Activated CD4-positive, alpha-beta T cell treated with anti-CD3 and anti-CD28 coated beads, Interleukin-2, amount 10 ng/mL, durations not matched to agents 7 days and 5 days (primary cell): ENCODE measurements at places on chromosomes 2 and 18. TPM values are rescaled to one million over a fixed set of nuclear protein-coding genes. Genes with fewer than 3 reads are reported as not detected.

DNA sequence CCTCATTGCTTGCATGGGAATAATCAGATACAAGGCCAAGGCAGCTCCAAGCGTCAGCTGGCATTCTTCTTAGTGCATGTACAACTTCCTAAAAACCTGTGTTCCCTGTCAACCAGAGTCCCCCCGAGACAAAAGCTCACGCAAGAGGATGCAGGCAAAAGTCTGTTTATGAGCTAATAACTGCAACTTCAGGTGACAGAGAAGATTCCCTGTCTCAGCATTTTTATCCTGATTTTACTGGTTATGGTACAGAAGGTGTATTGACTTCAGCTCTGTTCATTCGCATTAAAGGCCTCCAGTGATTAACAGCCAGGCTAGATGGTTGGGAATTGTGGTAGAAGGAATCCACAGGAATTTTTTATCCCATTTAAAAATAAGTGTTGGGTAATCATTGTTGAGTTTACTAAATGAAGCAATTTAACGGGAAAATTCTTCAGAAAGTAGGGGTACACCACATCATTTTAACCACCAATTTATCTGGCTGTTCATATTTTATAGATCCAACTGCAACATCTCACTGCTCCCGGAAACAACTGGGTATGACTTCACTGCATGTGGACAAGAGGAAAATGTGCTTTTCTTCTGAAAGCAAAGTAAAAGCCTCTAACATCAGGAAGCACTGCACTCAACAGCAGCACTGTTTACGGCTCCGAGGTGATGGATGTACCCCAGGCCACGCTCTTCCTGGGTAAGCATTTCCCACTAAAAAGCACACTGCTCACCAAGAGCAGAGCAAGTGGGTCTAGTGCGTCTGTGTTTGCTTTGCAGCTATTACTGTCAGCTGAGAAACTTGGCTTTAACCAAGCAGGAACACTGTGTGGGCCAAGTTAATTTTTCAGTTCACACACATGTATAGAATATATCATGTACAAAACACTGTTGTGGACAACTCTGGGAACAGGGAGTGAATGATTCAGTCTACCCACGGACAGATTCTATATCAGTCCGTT is 31.9 kb downstream of the CCBE1 start:
- DNase-seq: no peak

DNA sequence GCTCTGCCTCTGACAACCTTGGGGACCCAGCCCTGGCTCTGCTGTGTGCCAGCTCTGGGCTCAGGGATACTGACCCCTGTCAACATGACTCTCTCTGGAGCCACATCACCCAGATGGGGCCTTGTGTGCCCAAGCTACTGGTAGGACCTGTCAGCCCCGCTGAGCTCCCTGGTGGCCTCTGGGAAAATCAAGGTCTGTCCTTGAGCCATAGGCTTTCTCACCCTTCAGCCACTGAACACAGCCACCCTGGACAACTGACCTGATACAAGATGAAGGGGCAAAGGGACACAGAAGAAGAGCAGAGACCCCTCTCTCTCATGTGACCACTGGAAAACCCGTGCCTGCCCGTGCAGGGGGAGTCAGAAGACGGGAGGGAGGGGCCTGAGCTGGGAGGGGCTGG is 7.8 kb downstream of the CCDC74A start:
- no peak for DNase-seq

GRCh38 chr2:161426455-161426921 is 10.4 kb downstream of the TBR1 start:
- DNase-seq: no peak

DNA sequence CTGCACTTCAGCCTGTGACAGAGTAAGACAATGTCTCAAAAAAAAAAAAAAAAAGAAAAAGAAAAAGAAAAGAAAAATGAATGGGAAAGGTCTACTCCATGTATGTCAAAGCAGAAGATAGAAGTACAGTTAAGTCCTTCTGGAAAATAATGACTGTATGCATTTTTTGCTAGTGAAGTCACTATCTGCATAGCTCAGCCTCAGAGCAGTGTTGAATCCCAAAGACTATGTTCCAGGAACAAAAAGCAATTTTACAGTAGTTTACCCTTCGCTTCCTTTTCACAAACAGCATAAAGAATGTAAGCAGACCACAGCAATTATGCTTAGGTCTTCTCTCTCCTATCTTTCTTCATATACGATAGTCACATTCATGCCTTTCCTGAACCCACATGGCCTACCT is 497.4 kb downstream of the CMPK2 start:
- no peak for DNase-seq

DNA sequence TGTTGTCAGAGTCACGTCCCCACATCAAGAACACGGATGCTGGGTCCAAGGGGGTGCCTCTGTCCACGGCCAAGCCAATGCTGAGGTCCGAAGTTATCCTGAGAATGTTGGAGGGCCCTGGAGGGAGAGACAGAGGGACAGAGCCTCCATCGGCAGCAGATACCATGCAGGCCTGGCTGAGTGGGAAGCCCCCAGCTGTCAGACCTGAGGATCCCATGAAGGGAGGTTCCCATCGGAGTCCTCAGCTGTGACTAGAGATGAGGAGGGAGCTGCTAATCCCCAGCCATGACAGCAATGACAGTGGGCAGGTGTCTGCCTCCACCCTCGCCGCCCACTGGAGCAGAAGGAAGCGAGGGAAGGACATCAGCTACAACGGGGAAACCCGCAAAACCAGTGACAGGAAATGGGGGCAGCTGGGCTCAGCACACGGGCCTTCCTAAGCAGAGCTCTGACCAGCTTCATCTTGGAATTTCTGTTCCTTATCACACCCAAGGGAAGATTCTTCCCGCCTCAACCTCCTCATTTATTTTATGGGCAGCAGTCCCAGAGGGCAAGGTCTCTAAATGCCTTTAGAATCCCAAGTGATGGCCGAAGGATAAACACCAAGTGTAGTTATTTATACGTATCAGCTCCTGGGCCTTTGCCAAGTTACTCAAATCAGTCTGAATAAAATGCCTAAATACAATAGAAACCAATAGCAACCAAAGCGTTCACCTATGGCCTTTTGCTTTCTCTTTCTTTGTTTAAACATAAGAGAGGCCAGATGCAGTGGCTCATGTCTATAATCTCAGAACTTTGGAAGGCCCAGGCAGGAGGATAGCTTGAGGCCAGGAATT is 32.2 kb downstream of the FAM178B start:
- DNase-seq: peak; percentile 66

- DNase-seq: no peak
Observed at GRCh38 chr2:49237867-49238603, 83.7 kb upstream of the FSHR start.

CTAGE1 gene
- total RNA-seq: not detected

GRCh38 chr18:59767732-59768131 is 70.5 kb upstream of the CCBE1 start:
- no peak for DNase-seq

NYAP2 gene
- not detected for total RNA-seq

DNA sequence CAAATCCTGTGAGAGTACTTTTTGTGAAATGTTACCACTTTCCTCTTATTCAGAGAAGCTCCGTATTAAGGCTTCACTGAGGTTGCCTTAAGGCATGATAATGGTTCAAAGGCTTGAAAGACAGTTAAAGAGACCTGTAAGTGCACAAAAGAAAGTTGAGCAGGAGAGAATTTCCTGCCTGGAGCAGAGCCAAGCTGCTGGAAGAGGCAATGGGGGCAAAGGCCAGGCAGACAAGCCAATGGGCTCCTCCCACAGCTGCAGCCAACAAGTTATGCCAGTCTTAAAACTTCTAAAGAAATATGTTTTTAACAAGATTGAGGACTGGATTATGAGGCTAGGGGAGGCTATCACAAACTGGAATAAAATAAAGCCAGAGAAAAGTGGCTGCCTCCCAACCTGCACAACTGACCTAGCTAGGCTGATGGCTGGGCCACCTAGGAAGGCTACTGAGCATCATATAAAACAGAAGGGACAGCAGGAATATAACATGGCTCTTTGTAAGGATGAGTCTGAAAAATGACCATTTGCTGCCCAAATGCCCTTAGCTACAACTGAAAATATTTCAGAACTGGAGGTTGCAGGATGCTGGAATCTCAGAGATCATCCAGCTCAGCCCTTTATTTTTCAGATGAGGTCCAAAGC is 2.1 kb downstream of the IL1B start:
- no peak for DNase-seq

DNA sequence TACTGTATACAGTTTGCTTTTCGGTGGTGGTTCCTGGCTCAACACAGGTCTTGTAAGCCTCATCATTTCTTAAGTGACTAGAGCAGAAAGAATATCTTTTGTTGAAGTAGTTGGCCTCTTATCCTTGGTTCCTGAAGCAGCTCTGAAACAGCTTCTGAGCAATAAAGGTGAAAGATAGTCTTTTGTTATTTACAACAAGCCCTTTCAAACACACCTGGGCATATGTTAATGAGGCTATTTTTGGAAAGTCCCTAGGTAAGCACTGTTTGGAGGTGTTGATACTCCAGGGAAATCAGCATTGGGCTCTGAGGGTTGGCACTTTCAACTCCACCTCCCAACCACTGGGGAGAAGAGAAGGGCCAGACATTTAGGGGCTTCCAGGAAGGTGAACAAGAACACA is 211.0 kb downstream of the MCFD2 start:
- DNase-seq: no peak
